Left ventricle myocardium inferior (tissue), 1 donor: ENCODE measurements at places on chromosomes 5 and 9. TPM values are rescaled to one million over a fixed set of nuclear protein-coding genes. Genes with fewer than 3 reads are reported as not detected.

The C7 gene
- 175 TPM for total RNA-seq

The LIFR gene
- total RNA-seq, result 45.8 TPM

GRCh38 chr5:130052752-130053151 lies 148.5 kb downstream of the CHSY3 start:
- no peaks in the 10 kb centered on the region for H3K27me3 ChIP-seq
- no peak overlapping the region for H3K4me3 ChIP-seq
- no peak overlapping the region for H3K27ac ChIP-seq
- no peaks in the 10 kb centered on the region for H3K4me1 ChIP-seq

DNA sequence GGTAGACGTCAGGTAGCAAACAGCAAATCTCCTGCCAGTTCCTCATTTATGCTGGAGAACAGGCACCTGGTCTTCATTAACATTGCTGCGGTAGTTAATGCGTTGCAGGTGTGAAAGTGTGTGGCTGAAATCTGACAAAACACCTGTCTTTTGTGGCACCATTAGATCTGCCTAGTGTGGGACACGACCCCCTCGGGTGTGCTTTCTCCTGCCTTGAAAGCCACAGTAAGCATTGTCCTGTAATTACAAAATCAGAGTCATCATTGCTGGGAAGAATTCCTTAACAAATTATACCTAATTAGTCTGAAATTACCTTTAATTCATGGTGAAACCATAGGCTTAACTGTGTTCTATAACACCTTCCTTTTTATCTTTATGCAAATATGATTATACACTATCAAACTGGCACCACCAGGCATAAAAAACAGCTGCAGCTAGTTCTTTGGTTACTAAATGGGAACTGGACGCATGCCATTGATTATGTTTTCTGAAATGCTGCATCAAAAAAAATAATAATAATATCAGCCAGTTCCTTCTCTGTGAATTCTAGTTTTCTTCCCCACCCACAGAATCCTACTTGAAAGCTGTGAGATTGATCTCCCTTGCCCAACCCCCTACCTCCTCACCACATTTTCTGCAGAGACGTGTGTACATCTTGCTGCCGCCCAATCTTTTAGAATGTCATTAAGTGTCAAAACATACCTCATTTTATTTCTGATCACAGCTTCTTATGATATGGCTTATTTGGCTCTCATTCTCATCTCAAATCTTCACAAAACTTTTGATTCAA lies 374.0 kb downstream of the NFIB start:
- no peaks in the 10 kb centered on the region for H3K27me3 ChIP-seq
- H3K36me3 ChIP-seq, result no peaks in the 10 kb centered on the region
- no peak overlapping the region for H3K4me3 ChIP-seq
- H3K4me1 ChIP-seq, result peaks cover 28% of the 10 kb centered on the region
- peak overlapping the region; percentile 50 for H3K27ac ChIP-seq
- DNase-seq, result no peak

GRCh38 chr9:23611869-23612268 lies 214.2 kb downstream of the ELAVL2 start:
- no peaks in the 10 kb centered on the region for H3K27me3 ChIP-seq
- peaks cover 4% of the 10 kb centered on the region for H3K4me1 ChIP-seq
- H3K4me3 ChIP-seq, result no peak overlapping the region
- no peak for DNase-seq

The MED10 gene
- total RNA-seq, result 26.3 TPM

DNA sequence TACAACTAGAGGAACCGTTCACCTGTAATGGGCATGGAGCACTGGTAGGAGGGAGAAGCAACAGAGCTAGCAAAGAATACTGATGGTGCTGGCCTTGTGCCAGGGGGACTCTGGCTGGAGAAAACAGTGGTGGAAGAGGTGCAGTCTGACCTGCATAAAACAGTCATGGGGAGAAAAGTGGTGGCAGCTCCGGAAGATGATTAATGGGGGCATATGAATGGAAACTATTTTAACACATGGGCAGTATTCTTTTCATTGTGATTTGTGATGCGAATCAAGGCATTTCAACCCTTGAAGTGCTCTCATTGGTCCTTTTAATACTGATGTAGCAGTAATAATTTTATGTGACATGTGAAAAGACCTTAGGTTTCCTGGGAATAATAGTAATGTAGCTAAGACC lies 219.6 kb downstream of the ADAMTS6 start:
- H3K27me3 ChIP-seq, result no peaks in the 10 kb centered on the region
- H3K27ac ChIP-seq, result no peak overlapping the region
- no peaks in the 10 kb centered on the region for H3K36me3 ChIP-seq

DNA sequence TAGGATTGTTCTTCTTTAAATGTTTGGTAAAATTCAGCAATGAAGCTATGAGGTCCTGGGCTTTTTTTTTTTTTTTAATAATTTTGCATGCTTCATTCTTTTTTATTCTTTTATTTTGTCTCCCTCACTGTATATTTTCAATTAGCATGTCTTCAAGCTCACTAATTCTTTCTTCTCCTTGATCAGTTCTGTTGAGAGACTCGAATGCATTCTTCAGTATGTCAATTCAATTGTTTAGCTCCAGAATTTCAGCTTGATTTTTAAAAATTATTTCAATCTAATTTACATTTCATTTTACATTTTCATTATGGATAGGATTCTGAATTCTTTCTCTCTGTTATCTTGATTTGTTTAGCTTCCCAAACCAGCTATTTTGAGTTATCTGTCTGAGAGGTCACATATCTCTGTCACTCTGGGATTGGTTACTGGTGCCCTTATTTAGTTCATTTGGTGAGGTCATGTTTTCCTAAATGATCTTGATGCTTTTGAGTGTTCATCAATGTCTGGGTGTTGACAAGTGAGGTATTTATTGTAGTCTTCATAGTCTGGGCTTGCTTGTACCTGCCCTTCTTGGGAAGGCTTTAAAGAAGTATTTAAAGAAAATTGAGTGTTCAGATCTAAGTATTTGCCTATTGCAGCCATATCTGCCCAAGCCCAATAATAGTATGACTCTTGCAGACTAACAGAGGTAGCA lies 9.1 kb downstream of the LURAP1L start:
- H3K4me3 ChIP-seq, result no peak overlapping the region
- H3K27ac ChIP-seq, result no peak overlapping the region
- DNase-seq, result no peak
- no peaks in the 10 kb centered on the region for H3K27me3 ChIP-seq

The DIRAS2 gene
- 0.30 TPM for total RNA-seq

- peaks cover 24% of the 10 kb centered on the region for H3K4me1 ChIP-seq
- no peak overlapping the region for H3K27ac ChIP-seq
- H3K4me3 ChIP-seq, result peak overlapping the region; percentile 69
Measured at GRCh38 chr5:69494452-69494851, 1.9 kb downstream of the OCLN start.

The FAM81B gene
- 6.2 TPM for total RNA-seq

DNA sequence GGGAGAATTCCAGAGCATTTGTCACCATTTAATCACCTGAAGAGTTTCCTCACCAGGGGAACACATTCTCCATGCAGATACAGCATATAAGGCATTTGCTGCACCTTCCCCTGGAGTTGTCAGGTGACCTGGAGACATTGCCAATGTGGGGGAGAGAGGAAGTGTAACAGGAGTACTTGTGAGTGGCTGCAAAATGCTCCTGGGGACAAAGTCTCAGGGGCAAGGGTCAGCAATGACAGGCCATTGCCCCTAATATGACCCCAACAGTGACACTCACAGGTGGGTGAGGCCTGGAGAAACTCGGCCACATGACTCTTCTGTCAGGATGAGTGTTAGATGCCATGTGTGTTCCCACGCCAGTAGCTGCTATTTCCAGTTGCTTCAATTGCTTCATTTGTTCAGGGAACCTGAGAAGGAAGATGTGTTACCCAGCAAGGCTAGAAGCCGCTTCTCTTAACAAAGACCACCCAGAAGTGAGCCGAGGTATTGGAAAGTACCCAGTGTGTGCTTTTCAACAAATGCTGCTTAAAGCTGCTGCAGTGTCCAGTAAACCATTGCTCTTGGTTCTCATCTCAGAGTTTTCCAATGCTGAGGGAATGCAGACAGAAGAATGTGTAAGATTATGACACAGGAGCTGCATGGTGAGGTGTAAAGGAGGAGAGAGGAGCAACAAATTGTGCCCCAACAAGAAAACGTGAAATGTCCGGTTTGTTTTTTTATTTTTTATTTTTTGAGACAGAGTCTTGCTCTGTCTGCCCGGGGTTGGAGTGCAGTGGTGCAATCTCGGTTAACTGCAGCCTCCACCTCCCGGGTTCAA lies 128.2 kb upstream of the SLC44A1 start:
- H3K27me3 ChIP-seq, result no peaks in the 10 kb centered on the region
- peaks cover 6% of the 10 kb centered on the region for H3K4me1 ChIP-seq
- DNase-seq, result no peak
- H3K36me3 ChIP-seq, result no peaks in the 10 kb centered on the region
- H3K4me3 ChIP-seq, result no peak overlapping the region
- H3K27ac ChIP-seq, result no peak overlapping the region

DNA sequence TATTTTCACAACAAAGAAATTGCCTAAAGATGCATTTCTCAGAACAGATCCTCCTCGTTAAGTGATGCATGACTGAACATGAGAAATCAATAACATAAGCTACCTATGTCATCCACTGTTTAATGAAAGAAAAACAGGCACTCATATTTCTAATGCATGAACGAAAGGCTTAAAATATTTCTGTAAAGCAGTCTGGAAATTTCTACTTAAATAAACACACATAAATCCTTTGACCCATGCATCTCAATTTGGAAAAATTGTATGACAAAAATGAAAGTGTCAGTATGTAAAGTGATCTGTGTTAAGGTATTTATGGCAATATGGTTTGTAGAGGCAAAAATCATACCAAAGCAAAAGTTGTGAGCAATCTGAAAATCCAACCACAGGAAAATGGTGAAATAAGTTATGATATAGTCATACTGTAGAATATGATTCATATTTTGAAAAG lies 399.2 kb upstream of the GRAMD2B start:
- no peaks in the 10 kb centered on the region for H3K27me3 ChIP-seq
- no peak overlapping the region for H3K27ac ChIP-seq
- DNase-seq, result no peak

- H3K27ac ChIP-seq, result no peak overlapping the region
- H3K36me3 ChIP-seq, result peaks cover 52% of the 10 kb centered on the region
- H3K4me1 ChIP-seq, result no peaks in the 10 kb centered on the region
- DNase-seq, result no peak
- no peak overlapping the region for H3K4me3 ChIP-seq
Measured at GRCh38 chr9:97276310-97276852, 31.1 kb upstream of the CCDC180 start.

GRCh38 chr9:132207839-132208615 lies 46.2 kb downstream of the NTNG2 start:
- H3K4me3 ChIP-seq, result no peak overlapping the region
- DNase-seq, result no peak
- H3K36me3 ChIP-seq, result no peaks in the 10 kb centered on the region
- H3K27ac ChIP-seq, result no peak overlapping the region

DNA sequence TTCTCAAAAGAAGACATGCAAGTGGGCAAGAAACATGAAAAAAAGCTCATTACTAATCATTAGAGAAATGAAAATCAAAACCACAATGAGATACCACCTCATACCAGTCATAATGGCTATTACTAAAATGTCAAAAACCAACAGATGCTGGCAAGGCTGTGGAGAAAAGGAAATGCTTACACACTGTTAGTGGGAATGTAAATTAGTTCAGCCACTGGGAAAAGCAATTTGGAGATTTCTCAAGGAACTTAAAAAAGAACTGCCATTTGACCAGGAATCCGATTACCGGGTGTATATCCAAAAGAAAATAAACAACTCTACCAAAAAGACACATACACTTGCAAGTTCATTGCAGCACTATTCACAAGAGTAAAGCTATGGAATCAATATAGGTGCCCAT lies 595.4 kb upstream of the RIOK2 start:
- no peaks in the 10 kb centered on the region for H3K4me1 ChIP-seq
- H3K36me3 ChIP-seq, result no peaks in the 10 kb centered on the region
- DNase-seq, result no peak
- no peaks in the 10 kb centered on the region for H3K27me3 ChIP-seq
- no peak overlapping the region for H3K4me3 ChIP-seq
- H3K27ac ChIP-seq, result no peak overlapping the region

The LECT2 gene
- not detected for total RNA-seq

DNA sequence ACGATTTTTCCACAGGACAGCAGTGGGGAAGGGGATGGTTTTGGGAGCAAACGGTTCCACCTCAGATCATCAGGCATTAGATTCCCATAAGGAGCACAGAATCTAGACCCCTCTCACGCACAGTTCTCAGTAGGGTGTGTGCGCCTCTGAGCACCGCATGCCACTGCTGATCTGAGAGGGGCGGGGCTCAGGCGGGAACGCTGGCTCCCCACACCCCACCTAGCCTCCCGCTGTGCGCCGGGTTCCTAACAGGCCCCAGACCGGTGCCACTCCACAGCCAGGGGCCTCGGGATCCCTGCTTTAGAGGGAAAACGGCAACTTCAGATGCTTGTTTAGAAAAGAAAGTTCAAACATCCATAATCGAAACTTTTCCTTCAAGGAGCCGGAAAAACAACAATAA lies 20.4 kb downstream of the TERT start:
- H3K4me1 ChIP-seq, result no peaks in the 10 kb centered on the region
- no peaks in the 10 kb centered on the region for H3K36me3 ChIP-seq
- no peak for DNase-seq
- no peak overlapping the region for H3K27ac ChIP-seq

GRCh38 chr5:68315679-68316271 lies 100.2 kb downstream of the PIK3R1 start:
- no peak overlapping the region for H3K4me3 ChIP-seq
- H3K27me3 ChIP-seq, result no peaks in the 10 kb centered on the region
- H3K36me3 ChIP-seq, result no peaks in the 10 kb centered on the region
- peaks cover 10% of the 10 kb centered on the region for H3K4me1 ChIP-seq
- no peak for DNase-seq
- H3K27ac ChIP-seq, result no peak overlapping the region

GRCh38 chr9:7827056-7827455 lies 27.5 kb upstream of the DMAC1 start:
- no peak overlapping the region for H3K27ac ChIP-seq
- no peak for DNase-seq
- H3K36me3 ChIP-seq, result no peaks in the 10 kb centered on the region
- no peak overlapping the region for H3K4me3 ChIP-seq
- H3K27me3 ChIP-seq, result no peaks in the 10 kb centered on the region

DNA sequence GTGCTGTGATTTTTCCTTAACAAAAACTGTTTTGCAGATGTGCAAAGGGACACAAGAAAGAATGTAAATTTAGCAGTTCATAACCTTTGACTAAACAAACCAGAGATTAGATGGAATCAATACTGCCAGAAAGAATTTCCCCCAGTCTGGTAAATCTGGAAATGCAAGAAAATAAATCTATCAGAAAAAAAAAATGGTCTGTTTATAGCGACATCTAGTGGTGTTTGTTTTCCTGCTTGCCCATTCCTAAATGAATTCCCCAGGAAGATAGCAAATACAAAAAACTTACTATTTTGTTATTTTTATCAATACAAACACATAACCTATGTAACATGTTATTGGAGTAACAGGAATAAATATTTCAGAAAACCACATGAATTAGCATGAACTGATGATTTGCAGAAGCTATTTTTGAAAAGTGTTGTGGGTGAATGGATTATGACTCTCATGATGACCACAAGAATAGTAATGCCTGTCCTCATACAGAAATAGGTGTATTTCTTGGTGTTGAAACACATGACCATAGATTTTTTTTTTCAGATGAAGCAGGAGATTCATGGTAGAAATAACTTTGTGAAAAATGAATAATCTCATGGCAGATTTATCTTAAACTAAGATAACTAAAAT lies 1703.8 kb downstream of the MAT2B start:
- no peaks in the 10 kb centered on the region for H3K4me1 ChIP-seq
- no peak overlapping the region for H3K27ac ChIP-seq
- H3K27me3 ChIP-seq, result no peaks in the 10 kb centered on the region
- no peaks in the 10 kb centered on the region for H3K36me3 ChIP-seq

The SWI5 gene
- 16.2 TPM for total RNA-seq

GRCh38 chr9:94934816-94935328 lies 208.4 kb downstream of the AOPEP start:
- peaks cover 45% of the 10 kb centered on the region for H3K4me1 ChIP-seq
- H3K4me3 ChIP-seq, result no peak overlapping the region
- H3K27me3 ChIP-seq, result no peaks in the 10 kb centered on the region
- no peak for DNase-seq
- peak overlapping the region; percentile 13 for H3K27ac ChIP-seq
